ENCODE measurements at places on chromosomes 7 and 10. TPM values are rescaled to one million over a fixed set of nuclear protein-coding genes. Genes with fewer than 3 reads are reported as not detected.

GRCh38 chr10:12403119-12403518 lies 53.8 kb downstream of the CAMK1D start:
- no peak for DNase-seq

Gene LRRD1
- total RNA-seq: not detected

DNA sequence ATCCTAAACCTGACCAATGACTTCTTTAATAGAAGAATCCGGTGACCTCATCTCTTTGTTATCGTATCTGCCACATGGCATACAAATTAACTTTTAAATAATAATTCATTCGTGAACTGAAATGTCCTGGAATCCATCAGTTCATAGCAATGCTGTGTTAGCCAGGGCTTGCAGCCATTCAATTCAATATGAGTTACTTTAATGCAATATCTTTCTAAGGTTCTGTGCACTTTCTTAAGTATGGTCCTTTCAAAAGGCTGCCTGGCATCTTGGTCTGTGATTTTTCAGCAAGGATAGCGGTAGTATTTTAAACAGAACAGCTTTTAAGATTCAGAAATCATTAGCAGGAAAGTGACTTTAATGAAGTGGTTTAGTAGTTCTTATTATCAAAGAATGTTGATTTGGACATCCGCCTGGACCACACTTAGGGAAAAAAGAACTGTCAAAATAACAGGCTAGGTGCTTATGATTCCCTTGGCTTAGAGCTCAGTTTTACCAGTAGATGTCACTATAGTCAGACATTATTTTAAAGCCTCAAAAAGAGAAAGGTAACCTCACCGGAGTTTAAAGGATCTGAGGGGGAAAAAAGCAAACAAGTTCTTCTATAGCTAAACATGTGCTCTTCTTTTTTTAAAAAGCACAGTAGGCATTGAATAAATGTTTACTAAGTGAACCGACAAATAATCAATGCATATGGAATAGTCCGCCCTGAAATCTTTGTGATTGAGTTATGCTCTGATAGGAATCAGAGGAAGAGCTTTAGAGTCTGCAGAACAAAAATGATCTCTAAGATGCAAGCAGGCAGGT lies 22.7 kb downstream of the SLC35G1 start:
- DNase-seq: no peak

GRCh38 chr7:44128721-44129582 lies 5.6 kb upstream of the POLD2 start:
- no peak for DNase-seq

Gene EGR2
- total RNA-seq: 0.40 TPM

GRCh38 chr7:133815611-133816210 lies 311.4 kb upstream of the LRGUK start:
- DNase-seq: no peak

GRCh38 chr7:157484411-157485081 lies 147.7 kb downstream of the DNAJB6 start:
- no peak for DNase-seq

DNA sequence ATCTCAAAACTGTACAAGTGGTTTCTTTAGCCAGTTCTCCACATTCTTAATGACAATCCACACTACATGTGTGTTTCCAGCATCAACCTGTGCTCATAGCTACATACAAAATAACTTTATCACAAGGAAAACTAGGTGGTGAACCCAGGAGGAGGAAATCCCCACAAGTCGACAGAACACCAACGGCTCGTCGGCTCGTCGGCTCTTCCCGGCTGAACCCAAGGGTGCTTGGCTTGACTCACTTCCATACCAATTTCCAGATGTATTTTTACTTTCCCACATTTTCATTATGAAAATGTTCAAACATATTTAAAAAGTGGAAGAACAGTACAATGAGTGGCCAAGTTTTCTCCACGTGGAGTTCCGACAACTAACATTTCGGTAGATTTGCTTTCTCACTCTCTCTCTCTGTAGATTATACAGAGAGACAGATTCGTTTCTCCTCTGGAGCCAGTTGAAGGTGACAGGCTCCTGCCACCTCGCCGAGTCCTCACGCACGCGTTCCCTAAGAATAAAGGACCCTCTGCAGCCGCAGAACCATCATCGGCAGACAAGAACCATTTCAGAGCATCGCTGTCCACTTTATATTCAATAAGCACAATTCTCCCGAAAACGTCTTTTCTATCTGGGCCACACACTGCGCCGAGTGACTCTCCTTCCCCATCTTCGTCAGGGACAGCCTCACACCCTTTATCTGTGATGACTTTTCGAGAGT lies 53.3 kb downstream of the DIP2C start:
- DNase-seq: no peak

Gene ENO4
- not detected for total RNA-seq

DNA sequence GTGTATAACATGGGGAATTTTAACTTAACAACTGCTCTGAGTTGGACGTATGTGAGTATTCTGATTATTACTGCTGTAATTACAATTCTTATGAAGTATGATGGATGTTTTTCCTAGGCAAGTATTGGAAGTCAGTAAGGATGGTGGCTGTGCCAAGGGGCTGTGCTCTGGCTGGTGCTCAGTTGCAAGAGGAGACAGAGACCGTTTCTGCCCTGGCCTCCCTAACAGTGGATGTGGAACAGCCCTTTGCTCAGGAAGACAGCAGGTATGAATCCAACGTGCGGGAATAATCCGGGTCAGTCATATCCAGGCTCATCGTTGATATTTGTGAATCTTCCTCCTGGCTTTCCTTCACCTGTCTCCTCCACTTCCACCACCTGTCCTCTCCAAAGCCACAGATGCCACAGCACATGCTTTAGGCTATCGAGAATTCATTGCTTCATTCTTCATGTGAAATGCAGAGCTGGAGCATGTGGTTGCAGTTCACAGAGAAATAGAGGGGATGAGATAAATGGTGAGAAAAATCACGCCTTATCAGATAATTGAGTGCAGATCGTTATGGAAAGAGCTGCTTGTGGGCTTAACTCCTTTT lies 141.7 kb downstream of the TWIST1 start:
- no peak for DNase-seq

Gene ATG9B
- 0.31 TPM for total RNA-seq

DNA sequence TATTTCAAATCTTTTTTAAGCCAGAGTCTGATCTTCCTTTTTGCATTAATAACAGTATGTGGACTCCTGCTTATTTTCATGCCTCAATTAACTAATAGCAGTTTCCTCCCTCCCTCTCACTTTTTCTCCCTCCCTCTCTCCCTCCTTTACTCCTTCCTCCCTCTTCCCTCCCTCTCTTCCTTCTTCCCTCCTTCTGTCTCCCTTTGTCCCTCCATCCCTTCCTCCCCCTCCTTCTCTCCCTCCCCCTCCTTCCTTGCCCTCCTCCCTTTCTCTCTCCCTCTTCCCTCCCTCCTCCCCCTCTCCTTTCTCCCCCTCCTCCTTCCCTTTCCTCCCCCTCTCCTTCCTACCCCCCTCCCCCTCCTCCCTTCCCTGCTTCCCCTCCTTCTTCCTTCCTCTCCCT lies 2.0 kb downstream of the ZCWPW1 start:
- no peak for DNase-seq

- DNase-seq: no peak
Measured at GRCh38 chr7:79149831-79150230, 303.6 kb downstream of the MAGI2 start.

- no peak for DNase-seq
Measured at GRCh38 chr10:97129666-97130065, 56.1 kb downstream of the SLIT1 start.

Measured in gastrocnemius medialis (tissue), 4 donors.